ENCODE measurements at places on chromosomes 12 and 14.

DNA sequence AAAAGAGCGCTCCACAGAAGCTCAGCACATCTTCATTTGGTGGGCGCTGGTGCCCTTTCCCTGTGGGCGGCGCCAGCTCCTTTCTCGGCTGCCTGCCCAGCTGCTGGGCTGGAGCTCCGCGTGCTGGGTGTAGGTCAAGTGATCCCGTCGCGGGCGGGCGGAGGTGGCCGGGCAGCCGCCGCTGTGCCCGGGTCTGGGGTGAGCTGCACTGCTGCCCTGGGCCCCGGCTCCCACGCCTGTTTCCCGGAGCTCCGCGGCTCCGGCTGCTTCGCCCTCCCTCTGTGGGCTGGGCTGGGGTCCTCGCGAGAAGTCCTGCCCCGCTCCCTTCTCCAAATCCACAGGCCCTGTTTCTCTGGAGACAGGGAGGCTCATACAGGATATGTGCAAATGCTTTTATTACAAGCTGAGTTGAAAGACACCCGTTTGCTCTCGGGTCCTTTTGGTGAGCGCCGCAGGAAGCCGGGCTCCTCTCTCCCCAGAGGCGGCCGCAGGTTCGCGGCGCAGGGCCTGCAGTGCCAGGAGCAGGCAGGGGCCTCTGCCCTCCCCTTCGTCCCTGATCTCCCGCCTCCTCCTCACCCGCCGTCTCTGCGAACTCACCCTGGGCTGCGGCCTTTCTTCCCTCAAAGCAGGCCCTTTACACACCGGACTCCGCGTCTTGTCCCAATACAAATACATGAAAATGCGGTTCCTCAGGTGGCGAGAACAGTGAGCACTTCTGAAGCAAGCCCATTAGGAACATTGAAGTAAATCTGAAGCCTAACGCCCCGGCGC is 67.8 kb upstream of the CAPRIN2 start:
- DNase-seq = no peak

- peak; percentile 18 for DNase-seq
Observed at GRCh38 chr12:7555752-7556151, 52.2 kb upstream of the CD163 start.

DNA sequence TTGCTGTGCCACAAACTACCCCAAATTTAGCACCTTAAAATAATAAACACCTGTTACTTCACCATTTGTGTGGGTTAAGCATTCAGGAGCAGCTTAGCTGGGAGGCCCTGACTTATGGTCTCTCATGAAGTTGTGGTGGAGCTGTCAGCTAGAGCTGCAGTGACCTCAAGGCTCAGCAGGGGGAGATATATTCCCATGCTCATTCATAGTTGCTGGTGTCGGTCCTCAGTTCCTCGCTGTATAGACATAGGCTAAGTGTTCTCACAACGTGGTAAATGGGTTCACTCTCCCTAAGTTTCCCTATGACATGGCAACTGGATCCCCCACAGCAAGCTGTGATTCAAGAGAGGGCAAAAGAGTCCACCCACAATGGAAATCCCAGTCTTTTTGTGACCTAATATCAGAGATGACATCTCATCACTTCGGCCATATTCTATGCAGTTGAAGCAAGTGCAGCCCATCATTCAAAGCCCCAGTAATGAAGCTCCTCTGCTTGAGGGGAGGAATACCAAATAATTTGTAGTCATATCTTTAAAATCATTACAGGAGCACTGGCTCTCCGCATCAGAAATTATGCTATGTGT is 41.1 kb downstream of the PRB3 start:
- peak; percentile 31 for DNase-seq

- no peak for DNase-seq
Observed at GRCh38 chr12:11814374-11814773, 164.9 kb downstream of the ETV6 start.

- no peak for DNase-seq
Observed at GRCh38 chr12:32229971-32230612, 123.4 kb downstream of the BICD1 start.

GRCh38 chr14:100325231-100325632 is 2.1 kb downstream of the SLC25A47 start:
- DNase-seq = no peak

DNA sequence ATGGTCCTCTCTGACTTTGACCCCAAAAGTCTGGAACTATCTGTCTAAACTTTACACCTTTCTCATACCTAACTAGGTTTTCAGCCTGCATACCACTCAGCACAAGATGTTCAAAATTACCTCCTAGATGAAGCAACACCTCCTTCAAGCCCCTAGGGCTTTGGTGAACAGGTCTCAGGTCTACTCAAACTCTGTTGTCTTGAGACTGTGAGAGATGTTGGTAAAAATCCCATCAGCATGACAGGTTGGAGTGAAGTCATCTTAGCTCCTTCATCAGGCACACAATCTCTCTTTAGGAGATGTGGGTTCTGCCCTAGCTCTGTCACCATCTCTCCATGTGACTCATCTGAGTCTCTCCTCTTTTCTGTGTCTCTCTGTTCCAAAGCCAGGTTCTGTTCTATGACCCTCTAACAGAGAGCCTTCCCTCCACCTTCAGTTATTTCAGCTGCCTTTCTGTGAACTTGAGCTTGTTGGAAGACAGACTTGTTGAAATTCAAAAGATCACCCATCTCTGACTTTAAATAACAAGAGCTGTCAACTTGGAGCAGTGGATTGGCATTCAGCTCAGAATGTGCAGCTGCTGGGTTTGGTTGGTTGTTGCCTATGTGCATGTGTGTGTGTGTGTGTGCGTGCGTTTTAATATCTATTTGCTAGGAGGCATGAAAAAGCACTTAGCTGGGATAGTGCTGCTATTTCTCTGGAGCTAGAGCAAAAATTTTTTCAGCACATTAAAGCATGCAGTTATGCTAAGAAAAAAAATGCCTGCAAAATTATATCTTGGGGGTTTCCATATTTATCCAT is 130.7 kb downstream of the CRACR2A start:
- no peak for DNase-seq
